Stomach (tissue), 19 donors: ENCODE measurements at places on chromosomes 5 and 9. TPM values are rescaled to one million over a fixed set of nuclear protein-coding genes. Genes with fewer than 3 reads are reported as not detected.

The SLC30A5 gene
- 9.3 TPM for total RNA-seq

GRCh38 chr9:132037458-132037857, 42.2 kb downstream of the MED27 start:
- DNase-seq = no peak

DNA sequence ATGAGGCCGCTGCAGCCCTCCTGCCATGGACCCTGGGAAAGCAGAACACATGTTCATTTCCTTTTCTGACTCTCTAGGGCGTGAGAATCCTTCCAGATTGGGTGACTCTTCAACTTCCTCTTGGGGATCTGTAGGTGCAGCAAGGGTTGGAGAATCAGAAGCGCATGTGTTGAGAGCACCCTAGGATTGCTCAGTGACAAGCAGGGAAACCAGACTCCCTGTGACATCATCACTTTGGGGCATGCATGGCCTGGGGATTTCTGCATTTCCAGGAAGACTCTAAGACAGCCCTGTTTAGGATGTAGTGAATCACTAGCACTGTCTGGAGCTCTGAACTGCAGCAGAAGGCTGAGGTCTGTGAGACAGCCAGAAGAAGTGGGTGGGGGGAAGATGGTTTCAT, 15.1 kb upstream of the LCP2 start:
- DNase-seq = no peak

- no peak for DNase-seq
Measured at GRCh38 chr5:170252109-170252508, 19.3 kb downstream of the C5orf58 start.
